ENCODE measurements at places on chromosomes 5 and 9. TPM values are rescaled to one million over a fixed set of nuclear protein-coding genes. Genes with fewer than 3 reads are reported as not detected.

DNA sequence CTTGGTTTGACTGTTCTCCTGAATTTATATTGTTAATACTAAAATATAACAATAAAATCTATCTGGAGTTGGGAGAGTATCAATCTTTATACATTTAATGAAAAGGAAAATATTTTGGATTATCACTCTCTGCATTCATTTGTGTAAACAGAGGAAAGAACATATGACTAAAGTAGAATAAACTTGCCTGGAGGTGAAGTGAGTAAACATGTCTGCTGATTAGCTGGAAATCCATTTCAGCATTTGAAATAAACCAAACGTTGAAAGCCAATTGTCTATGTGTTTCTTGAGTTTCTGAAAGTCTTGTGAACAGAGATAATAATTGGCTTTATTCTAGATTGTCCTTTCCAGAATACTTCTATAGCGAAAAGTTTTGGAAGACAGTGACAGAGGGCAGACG, 776.2 kb downstream of the SEMA5A start:
- DNase-seq = no peak

DNA sequence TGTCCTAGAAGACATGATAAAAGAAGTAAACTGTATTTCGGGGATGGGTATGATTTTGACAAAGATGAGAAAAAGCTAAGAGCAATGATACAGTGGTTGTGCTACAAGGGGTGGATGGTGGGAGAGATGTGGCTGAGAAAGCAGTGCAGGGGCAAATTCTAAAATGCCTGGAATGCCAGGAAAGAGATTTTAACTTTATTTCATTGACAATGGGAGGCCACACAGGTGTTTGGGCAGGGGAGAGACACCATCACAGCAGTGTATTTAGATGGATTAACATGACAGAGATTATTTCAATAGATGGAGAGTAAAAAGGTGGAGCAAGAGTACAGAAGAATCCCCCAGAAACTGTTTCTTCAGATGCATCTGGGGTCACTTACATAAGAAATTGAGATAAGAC, 71.2 kb downstream of the MAMDC2 start:
- DNase-seq = no peak

DNA sequence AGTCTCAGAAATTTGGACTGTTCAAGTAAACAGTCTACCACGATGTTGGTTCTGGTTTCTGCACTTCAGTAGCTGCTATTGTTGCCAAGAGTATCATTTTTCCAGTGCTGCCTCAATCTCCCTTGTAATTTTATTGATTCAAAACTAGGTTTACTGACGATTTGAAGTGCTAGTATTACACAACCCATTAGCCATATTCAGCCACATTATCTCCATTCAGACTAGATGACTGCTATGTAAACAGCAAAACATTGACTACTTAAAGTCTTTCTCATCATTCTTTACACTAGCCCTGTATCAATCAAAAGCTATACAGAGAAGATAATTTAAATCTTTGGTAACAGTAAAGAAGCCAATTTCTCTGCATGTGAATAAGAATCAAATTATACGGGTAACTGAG, 102.0 kb upstream of the TSLP start:
- DNase-seq = no peak

GRCh38 chr5:177508837-177509236, 789 bp downstream of the DOK3 start:
- DNase-seq = no peak

DNA sequence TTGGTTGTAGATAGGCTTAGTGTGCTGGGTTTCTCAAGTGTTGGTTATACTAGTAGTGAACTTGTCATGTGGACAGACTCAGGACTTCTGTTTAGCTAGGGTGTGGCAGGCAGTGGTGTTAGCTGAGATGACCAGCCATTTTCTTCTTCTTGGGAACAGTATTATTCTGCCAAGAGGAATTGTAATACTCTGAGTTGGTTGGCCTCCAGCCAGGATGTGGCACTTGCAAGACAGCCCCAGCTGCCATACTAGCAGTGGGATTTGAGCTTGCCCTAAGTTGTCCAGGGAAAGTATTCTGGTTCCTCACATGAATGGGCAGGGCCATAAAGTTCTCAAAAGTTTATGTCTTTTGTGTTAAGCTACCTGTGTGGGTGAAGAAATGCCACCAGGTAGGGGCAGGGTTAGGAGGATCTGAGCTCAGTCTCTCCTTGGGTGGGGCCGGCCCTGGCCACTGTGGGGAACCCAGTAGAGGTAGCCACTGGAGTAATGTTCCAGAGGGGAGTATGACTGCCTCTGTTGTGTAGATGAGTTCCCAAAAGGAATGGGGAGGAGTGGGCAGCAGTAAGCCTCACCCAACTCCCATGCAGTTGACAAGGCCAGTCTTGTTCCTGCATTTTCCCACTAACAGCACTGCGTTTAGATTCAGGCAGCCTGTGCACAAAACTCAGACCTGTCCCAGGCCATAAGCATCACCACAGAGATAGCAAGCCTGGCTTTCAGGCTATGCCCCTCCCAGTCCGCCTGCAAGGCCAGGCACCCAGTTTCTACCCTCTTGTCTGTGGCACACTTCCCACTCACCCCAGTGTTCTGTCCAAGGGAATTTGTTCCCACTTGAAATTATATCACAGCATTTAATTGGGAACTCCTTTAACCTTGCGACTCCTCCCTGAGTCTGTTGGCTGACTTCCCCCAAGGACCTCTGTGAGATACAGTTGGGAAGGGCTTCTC, 250.7 kb downstream of the ANXA1 start:
- no peak for DNase-seq

- no peak for DNase-seq
Measured at GRCh38 chr5:109111680-109112079, 298.1 kb downstream of the PJA2 start.

DNA sequence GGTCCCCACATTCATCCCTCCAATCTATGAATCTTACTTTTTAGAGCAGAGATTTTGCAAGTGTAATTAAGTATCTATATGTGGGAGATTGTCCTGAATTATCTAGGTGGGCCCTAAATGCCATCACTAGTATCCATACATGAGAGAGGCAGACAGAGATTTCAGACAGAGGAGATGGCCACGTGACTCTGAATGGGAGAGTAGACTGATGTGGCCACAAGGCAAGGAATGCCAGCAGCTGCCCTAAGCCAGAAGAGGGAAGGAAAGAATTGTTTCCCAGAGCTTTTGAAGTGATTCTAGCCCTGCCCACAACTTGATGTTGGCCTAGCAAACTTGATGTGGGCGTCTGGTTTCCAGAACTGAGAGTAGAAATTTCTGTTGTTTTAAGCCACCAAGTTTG, 90.1 kb upstream of the PCAT7 start:
- DNase-seq = no peak

GRCh38 chr9:104999136-104999535, 71.2 kb upstream of the ABCA1 start:
- no peak for DNase-seq

DNA sequence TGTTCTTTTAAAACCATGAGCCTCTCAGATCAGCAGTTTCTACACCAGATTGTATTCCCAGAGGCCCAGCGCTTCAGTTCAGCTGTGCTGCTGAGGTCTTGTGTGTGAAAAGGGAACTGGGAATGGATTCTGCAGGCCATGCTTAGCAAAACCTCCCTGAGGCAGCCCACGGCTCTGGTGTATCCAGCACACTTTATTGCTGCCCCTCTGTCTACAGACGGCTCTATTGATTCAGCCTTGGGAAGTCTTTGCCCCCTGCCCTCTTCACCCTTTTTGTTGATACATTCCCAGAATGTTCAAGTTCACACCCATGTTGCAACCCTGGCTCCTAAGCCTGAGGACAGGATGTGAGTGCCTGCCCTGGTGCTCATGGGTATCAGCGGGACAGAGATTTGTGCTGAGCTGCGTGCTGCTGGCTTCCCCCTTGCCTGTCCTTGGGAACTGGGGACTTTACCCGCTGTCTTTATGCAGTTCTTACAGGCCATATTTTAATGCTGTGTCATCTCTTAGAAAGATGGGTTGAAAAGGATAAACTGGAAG, 37.3 kb downstream of the ARHGAP26 start:
- no peak for DNase-seq

DNA sequence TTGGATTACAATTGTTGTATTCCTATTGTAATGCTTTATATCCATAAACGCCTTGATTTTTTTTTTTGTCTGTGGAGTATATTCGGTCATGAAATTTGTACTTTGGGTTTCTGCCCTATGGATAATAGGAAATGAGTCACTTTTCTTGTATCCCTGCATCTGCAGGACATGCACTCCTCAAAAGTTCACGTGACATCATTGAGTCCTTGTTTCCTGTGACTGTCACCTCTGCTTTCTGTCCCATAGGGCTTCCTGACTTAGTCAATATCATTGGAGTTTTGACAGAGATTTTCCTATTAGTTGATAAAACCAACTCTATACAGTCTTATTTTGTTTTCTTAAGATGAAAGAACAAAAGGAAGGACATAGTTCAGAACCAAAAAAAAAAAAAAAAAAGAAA, 356.3 kb downstream of the MAT2B start:
- DNase-seq = no peak

DNA sequence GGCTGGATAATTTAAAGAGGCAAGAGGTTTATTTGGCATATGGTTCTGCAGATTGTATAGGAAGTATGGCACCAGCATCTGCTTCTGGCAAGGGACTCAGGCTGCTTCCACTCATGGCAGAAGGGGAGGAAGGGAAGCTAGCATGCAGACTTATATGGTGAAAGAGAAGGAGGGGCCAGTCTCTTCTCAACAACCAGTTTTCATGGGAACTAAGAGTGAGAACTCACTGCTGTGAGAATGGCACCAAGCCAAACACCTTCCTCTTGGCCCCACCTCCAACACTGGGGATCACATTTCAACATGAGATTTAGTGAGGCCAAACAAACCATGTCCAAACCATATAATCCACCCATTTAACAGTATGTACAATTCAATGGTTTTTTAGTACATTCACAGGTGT, 113.3 kb upstream of the SHB start:
- DNase-seq = no peak

- DNase-seq = no peak
Measured at GRCh38 chr5:130164966-130165365, 260.7 kb downstream of the CHSY3 start.

DNA sequence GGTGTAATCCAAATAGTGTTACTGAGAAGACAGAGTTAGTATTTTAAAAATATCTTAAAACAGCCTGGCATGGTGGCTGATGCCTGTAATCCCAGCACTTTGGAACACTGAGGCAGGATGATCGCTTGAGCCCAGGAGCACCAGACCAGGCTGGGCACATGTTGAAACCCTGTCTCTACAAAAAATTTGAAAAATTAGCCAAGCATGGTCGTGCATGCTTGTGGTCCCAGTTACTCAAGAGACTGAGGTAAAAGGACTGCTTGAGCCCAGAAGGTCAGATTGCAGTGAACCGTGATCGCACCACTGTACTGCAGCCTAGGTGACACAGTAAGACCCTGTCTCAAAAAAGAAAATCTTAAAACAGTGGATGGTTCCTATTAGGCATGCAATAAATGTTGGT, 12.4 kb downstream of the IFNA1 start:
- no peak for DNase-seq

DNA sequence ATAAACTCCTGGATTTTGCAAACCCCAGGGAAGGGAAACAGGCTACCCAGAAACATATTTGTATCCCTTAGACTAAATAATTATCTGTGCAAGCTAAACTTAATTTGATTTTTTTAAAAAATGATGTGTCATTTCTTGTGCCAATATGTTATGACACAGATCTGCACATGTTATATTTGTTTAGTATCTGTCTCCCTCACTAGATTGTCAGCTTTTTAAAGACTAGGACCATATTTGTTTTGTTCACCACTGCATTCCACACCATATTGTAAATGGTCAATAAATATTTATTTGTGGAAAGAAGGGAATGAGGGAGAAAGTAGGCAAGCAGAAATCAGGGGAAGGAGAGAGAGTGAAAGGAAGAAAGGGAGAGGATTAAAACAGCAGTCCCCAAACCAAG, 143.3 kb upstream of the TNPO1 start:
- no peak for DNase-seq

Gene CCDC112
- total RNA-seq = 2.6 TPM

Gene ADAMTS2
- not detected for total RNA-seq

Gene NRARP
- 0.44 TPM for total RNA-seq

Gene CCDC180
- 2.6 TPM for total RNA-seq

Gene CREBRF
- 17.1 TPM for total RNA-seq

Gene PCDHGB5
- not detected for total RNA-seq

Gene ZNG1E
- 40.8 TPM for total RNA-seq
